ENCODE measurements at places on chromosomes 12 and 14. TPM values are rescaled to one million over a fixed set of nuclear protein-coding genes. Genes with fewer than 3 reads are reported as not detected.

DAAM1 gene
- total RNA-seq, result 56.6 TPM

KRT74 gene
- not detected for total RNA-seq

GRCh38 chr12:113010701-113011100 lies 32.4 kb downstream of the OAS2 start:
- H3K27me3 ChIP-seq, result no peaks in the 10 kb centered on the region
- peaks cover 6% of the 10 kb centered on the region for H3K36me3 ChIP-seq
- DNase-seq, result no peak

GRCh38 chr14:90336985-90337384 lies 5.2 kb upstream of the NRDE2 start:
- no peaks in the 10 kb centered on the region for H3K4me1 ChIP-seq
- no peaks in the 10 kb centered on the region for H3K27me3 ChIP-seq
- no peaks in the 10 kb centered on the region for H3K36me3 ChIP-seq
- DNase-seq, result no peak

GRCh38 chr14:29528889-29529288 lies 398.8 kb downstream of the PRKD1 start:
- H3K27me3 ChIP-seq, result no peaks in the 10 kb centered on the region
- H3K36me3 ChIP-seq, result no peaks in the 10 kb centered on the region
- no peak overlapping the region for H3K27ac ChIP-seq
- no peak overlapping the region for H3K4me3 ChIP-seq

GRCh38 chr12:76032043-76032981 lies 736 bp upstream of the PHLDA1 start:
- H3K4me3 ChIP-seq, result peak overlapping the region; percentile 95
- H3K27ac ChIP-seq, result peak overlapping the region; percentile 98
- H3K36me3 ChIP-seq, result no peaks in the 10 kb centered on the region
- peaks cover 30% of the 10 kb centered on the region for H3K4me1 ChIP-seq
- DNase-seq, result no peak

GRCh38 chr12:121287267-121287954 lies 9.1 kb downstream of the CAMKK2 start:
- no peak for DNase-seq
- H3K27ac ChIP-seq, result no peak overlapping the region
- no peaks in the 10 kb centered on the region for H3K27me3 ChIP-seq
- H3K4me3 ChIP-seq, result no peak overlapping the region
- peaks cover 40% of the 10 kb centered on the region for H3K4me1 ChIP-seq
